SK-N-DZ (cell line): ENCODE measurements at places on chromosomes 3 and 15.

GRCh38 chr3:64163755-64164148 is 61.5 kb downstream of the PRICKLE2 start:
- DNase-seq: no peak

- peak; percentile 21 for DNase-seq
Observed at GRCh38 chr3:41881233-41881821, 80.6 kb downstream of the ULK4 start.

- DNase-seq: no peak
Observed at GRCh38 chr3:125152951-125153350, 59.6 kb downstream of the SLC12A8 start.

GRCh38 chr3:59884409-59884808 is 834.6 kb upstream of the CFAP20DC start:
- DNase-seq: no peak

DNA sequence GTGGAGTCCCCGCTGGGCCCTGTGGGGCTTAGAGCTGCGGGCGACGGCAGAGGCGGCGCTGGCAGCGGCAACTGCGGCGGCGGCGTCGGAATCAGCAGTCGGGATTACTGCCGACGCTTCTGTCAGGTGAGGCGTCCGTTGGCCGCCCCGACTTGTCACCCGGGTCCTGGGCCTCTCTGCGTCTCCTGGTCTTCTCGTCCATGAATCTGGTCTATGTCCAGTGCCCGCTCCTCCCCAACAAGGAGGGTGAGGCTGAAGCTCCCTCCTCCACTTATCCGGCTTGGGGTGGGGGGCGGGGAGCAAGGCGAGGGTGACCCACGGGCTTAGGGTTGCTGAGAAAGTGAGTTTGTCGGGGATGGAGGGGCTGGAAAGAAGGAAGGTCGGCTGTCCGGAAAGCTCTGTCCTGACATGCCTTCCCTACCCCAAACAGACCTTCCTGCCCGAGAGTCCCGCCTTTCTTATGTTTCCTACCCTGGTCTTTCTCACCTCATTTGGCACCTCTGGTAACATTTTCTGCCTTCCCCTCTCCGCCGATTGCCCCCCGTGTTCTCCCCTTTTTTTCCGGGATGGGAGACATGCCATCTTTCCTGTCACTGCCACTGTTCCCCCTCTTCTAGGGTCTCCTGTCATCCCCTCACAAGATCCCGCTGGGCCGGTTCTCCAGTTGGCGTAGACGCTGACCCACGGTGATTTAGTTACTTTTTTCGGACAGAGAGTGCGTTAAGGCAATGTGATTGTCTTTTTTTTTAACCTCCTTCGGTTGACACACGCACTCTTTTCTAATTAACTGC is 520 bp downstream of the ZNF654 start:
- DNase-seq: no peak

GRCh38 chr3:49717211-49717958 is 2.1 kb downstream of the AMIGO3 start:
- no peak for DNase-seq

DNA sequence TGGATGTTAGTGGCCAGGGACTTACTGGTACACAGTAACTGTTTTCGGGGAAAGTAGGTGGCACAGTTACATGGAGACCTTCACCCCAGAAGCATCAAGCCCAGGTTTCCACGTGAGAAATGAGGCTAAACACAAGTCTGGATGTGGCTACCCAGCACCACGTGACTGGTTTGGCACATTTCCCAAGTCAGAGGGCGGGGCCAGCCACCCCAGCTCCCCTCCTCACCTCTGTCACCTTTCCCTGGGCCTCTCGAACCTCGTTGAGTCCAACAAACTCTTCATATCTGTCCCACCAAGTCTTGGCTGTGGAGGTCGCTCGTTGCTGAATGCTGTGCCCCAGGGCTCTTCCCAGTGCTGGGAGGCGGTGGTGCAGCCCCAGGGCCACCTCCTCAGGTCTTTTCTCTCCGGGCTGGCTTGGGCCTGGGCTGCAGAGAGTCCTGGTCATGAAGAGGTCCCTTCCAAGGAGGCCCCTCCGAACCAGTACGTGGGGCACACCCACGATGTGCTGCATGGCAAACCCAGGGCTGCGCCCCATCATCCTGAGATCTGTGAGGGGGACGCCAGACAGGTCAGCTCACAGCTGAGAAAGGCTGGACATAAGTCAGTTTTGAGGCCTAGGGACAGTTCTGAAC is 4.8 kb upstream of the PLXNB1 start:
- no peak for DNase-seq

DNA sequence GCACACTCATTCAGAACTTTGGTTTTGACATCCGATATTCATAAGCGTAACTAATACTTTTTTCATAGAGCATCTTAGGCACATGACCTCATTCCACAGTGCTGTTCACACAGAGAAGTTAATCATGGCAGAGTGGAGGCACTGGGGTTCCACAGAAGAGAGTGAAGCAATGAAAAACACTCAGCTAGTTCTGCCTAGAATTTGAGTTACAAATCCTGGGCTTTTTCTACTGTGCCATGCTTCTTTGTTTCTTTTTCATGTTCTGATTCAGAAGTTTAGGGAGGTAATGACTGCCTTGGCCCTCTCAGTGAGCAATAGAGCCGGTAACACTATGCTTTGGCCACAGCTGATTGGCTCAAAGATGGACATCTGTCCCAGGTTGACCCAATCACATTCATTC is 176.1 kb upstream of the MITF start:
- DNase-seq: no peak

DNA sequence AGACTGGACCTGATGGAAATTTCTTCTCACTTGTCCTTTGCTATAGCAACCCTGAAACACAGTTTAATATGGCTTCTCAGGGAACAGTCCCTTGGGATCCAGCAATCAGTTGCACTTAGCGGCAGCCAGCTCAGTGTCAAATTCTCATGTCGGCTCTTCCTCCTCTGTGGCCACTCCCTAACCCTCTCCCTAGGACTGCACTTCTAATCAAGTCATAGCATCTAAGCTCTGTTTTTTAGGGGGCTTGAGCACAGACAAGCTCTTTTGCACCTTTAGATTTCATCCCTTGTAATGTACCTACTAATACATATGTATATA is 250.5 kb upstream of the TLE3 start:
- DNase-seq: peak; percentile 72
